ENCODE measurements at places on chromosomes 1 and 21. TPM values are rescaled to one million over a fixed set of nuclear protein-coding genes. Genes with fewer than 3 reads are reported as not detected.

DNA sequence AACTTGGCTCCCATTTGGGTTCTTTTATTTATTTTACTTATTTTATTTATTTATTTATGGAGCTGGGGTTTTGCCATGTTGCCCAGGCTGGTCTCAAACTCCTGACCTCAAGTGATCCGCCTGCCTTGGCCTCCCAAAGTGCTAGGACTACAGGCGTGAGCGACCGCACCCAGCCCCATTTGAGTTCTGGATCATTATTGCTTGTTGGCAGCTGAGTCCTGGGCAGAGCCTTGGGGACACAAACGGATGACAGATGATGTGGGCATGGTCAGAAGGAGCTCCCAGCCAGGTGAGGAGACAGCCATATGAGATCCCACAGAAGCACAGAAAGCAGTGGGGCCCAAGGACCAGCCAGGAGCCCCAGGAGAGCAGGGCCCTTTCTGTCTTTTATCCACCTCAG is 254.0 kb downstream of the MATN1 start:
- DNase-seq, result no peak

DNA sequence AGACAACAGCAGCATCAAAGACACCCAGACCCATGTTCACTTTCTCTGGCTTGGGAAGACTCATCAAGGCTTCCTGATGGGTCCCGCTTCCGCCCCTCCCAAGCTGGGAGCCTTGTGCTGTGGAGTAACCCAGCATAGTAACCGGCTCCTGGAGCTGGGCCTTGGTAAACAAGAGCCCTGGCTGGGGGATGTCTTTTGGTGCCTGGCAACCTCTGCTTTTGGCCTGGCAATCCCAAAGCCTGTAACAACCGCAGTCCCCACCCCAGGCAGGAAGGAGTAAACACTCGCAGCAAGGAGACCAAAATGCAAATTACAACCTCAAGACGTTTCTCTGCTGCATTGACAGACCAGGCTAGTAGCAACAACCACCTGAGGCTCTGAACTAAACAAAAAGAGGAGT is 16.9 kb upstream of the THRAP3 start:
- DNase-seq, result no peak

- peak; percentile 5 for DNase-seq
These were observed 118.9 kb downstream of the TOMM20 start for GRCh38 chr1:235009561-235010306.

DNA sequence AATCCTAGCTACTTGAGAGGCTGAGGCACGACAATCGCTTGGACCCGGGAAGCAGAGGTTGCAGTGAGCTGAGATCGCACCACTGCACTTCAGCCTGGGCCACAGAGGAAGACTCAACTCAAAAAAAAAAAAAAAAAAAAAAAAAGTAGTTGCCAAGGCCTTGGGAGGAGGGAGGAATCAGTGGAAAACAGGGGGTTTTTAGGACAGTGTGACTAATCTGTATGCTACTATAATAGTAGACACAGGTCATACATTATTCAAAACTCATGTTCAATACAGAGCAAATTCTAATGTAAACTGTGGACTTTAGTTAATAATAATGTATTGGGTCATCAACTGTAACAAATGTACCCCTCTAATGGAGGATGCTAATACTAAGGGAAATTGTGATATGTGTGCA is 51.7 kb upstream of the CTPS1 start:
- DNase-seq, result no peak

Gene ZBTB8A
- 0.21 TPM for total RNA-seq

DNA sequence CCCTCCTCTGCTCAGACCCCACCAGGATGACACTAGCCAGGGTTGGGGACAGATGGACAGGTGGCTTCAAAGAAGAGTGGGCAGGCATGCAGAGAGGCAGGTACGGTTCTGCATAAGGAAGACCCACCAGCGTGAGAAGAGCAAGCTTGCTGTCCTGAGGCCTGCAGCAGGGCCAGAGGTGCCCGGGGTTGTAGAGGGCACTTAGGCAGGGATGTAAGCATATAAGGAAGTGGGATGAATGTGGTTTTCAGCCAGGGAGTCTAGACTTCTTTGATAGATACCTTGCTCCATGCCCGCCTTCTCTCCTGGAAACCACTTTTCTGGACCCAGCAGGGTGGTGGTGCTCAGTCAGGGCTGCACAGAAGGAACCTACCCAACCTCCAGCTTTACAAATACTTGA is 1.4 kb downstream of the TTC39A start:
- no peak for DNase-seq

GRCh38 chr1:184028854-184029623 is 8.5 kb downstream of the COLGALT2 start:
- DNase-seq, result no peak

DNA sequence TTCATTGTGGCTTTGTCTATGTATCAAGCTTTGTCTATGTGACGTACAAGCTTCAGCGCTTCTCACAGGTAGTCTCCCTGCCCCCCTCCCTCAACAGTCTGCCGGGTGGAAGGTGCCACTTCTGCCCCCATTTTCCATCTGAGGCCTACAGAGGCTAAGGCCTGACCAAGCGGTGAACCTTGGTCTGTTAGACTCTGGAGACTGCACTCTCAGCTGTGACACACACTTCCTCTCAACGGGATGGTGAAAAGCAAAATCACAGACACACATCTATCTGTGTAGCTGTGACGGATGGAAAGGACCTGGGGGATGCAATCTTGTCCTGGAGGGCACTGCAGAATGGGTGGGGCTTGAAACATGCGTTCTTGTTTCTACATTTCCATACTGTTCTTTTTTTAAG is 152.9 kb upstream of the EDN2 start:
- DNase-seq, result peak; percentile 9

GRCh38 chr21:34154878-34155277 is 81.5 kb downstream of the MRPS6 start:
- peak; percentile 54 for DNase-seq

GRCh38 chr1:180889325-180889724 is 23.4 kb upstream of the KIAA1614 start:
- DNase-seq, result no peak

DNA sequence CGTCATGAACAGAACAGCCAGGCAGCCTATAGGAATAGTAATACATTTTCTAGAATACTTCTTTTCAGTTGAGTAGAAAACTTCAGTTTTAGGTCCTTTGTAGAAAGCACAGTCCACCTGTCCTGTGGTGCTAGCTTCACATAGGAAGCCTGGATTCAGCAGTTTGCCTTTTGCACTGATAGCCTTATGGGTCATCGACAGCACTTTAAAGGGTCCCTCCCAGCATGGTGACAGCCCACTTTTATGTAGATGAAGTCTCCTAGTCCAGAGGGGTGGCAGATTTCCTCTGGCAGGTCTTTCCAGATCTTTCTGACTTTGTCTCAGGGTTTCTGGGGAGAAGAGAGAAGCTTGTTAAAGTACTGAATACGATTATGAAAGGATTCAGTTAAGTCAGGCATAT is 161.4 kb upstream of the TNR start:
- DNase-seq, result no peak

Gene RGS4
- total RNA-seq, result not detected

DNA sequence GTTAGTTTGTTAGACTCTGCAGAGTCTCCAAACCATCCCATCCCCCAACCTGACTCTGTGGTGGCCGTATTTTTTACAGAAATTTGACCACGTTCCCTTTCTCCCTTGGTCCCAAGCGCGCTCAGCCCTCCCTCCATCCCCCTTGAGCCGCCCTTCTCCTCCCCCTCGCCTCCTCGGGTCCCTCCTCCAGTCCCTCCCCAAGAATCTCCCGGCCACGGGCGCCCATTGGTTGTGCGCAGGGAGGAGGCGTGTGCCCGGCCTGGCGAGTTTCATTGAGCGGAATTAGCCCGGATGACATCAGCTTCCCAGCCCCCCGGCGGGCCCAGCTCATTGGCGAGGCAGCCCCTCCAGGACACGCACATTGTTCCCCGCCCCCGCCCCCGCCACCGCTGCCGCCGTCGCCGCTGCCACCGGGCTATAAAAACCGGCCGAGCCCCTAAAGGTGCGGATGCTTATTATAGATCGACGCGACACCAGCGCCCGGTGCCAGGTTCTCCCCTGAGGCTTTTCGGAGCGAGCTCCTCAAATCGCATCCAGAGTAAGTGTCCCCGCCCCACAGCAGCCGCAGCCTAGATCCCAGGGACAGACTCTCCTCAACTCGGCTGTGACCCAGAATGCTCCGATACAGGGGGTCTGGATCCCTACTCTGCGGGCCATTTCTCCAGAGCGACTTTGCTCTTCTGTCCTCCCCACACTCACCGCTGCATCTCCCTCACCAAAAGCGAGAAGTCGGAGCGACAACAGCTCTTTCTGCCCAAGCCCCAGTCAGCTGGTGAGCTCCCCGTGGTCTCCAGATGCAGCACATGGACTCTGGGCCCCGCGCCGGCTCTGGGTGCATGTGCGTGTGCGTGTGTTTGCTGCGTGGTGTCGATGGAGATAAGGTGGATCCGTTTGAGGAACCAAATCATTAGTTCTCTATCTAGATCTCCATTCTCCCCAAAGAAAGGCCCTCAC is at the start of gene OLIG2:
Gene OLIG2, plus strand, starts transcription at position 447 of the 954 bp plus-strand sequence. CDS start 928 bp downstream, outside the sequence.
- DNase-seq, result no peak

GRCh38 chr1:160256396-160257046 is 5.8 kb downstream of the DCAF8 start:
- DNase-seq, result peak; percentile 14
